ENCODE measurements at places on chromosomes 5 and 9. TPM values are rescaled to one million over a fixed set of nuclear protein-coding genes. Genes with fewer than 3 reads are reported as not detected.

The HMCN2 gene
- not detected for total RNA-seq

The GABRA1 gene
- not detected for total RNA-seq

The MYORG gene
- total RNA-seq = 1.4 TPM

The RASGRF2 gene
- total RNA-seq = 53.7 TPM

The PCDHB8 gene
- total RNA-seq = 0.29 TPM

The PKD2L2 gene
- not detected for total RNA-seq

The BAG1 gene
- total RNA-seq = 25.2 TPM

The CMBL gene
- total RNA-seq = 5.7 TPM

The SLC36A2 gene
- total RNA-seq = not detected

The TAF9 gene
- total RNA-seq = 64.9 TPM

The SV2C gene
- total RNA-seq = not detected

The MARCHF3 gene
- total RNA-seq = 22.5 TPM

The FGF10 gene
- not detected for total RNA-seq

The PCDHB11 gene
- 0.29 TPM for total RNA-seq

The CARTPT gene
- not detected for total RNA-seq

The NUTM2G gene
- total RNA-seq = not detected

The PIP5KL1 gene
- 2.7 TPM for total RNA-seq

The SH3TC2 gene
- total RNA-seq = 10.6 TPM

The ARAP3 gene
- total RNA-seq = 6.1 TPM

The GADD45G gene
- 2.0 TPM for total RNA-seq

The OCLN gene
- total RNA-seq = 1.3 TPM

The WNT8A gene
- total RNA-seq = not detected

The GNA14 gene
- total RNA-seq = 1.3 TPM

The CDH12 gene
- not detected for total RNA-seq

The LCN10 gene
- not detected for total RNA-seq

The C9orf57 gene
- total RNA-seq = not detected

The ZBED3 gene
- 0.29 TPM for total RNA-seq

The SPATA31A3 gene
- not detected for total RNA-seq

The PRRC2B gene
- total RNA-seq = 109 TPM

The FBXL7 gene
- total RNA-seq = 3.1 TPM

The LCNL1 gene
- 0.14 TPM for total RNA-seq

The FAT2 gene
- total RNA-seq = under 0.01 TPM

The ZNF618 gene
- total RNA-seq = 11.2 TPM

The IFNK gene
- total RNA-seq = not detected

The PCDHB7 gene
- total RNA-seq = under 0.01 TPM

The NMUR2 gene
- under 0.01 TPM for total RNA-seq

The CDC42SE2 gene
- total RNA-seq = 40.9 TPM

The RNF38 gene
- 11.6 TPM for total RNA-seq

The DIPK1B gene
- total RNA-seq = 0.44 TPM

The C8G gene
- not detected for total RNA-seq

The LAMC3 gene
- 2.1 TPM for total RNA-seq

The SLC6A7 gene
- under 0.01 TPM for total RNA-seq

The LCN2 gene
- total RNA-seq = not detected

The CCNO gene
- total RNA-seq = 0.14 TPM

The SLC25A2 gene
- 0.44 TPM for total RNA-seq

The CCL19 gene
- not detected for total RNA-seq

The GDF9 gene
- 0.22 TPM for total RNA-seq

The OBP2B gene
- not detected for total RNA-seq

The AOPEP gene
- 66.0 TPM for total RNA-seq

The KCNN2 gene
- total RNA-seq = 0.88 TPM
